NCI-H345 (cell line): ENCODE measurements at places on chromosomes 6 and 20.

DNA sequence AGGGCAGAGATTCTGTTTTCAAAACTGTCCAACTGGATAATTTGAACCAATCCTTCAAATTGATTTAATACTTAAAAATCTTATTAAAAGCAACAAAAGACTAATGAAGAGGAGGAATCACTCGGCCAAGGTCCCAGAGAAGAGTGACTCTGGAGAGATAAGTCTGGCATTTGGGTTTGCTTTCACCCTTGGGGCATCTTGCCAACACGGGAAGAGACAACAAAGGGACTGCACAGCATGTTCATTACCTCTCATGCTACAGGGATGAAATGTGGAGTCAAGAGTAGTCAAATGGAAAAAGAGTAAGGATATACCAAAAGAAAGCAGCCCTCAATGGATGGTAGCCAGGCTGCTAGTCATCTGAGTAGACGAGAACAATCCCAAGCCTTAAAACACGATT lies 68.2 kb downstream of the KHDRBS2 start:
- no peak for DNase-seq

GRCh38 chr6:28566527-28567252 lies 41.0 kb downstream of the GPX5 start:
- DNase-seq = no peak

GRCh38 chr20:37853823-37854375 lies 49.0 kb upstream of the VSTM2L start:
- DNase-seq = no peak

DNA sequence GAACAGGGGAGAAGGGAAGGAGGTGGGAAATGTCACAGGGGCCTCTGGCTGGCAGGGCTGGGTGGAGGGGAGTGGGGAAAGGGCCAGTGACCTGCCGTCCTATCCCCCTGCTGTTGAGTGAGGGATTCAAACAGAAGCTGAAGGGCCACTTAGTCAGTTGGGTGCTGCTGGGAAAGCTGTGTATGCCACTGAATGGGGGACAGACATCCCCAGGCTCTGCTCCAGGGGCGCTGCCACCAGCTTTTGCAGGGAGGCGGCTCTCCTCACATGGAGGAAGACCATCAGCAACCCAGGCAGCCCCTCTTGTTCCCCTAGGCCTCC lies 50.0 kb downstream of the MDGA1 start:
- DNase-seq = no peak

GRCh38 chr6:109456111-109456583 lies 575 bp upstream of the MICAL1 start:
- DNase-seq = no peak

GRCh38 chr6:25922301-25922700 lies 8.2 kb downstream of the SLC17A2 start:
- no peak for DNase-seq

- no peak for DNase-seq
Measured at GRCh38 chr20:63121749-63122405, 94.1 kb downstream of the YTHDF1 start.

DNA sequence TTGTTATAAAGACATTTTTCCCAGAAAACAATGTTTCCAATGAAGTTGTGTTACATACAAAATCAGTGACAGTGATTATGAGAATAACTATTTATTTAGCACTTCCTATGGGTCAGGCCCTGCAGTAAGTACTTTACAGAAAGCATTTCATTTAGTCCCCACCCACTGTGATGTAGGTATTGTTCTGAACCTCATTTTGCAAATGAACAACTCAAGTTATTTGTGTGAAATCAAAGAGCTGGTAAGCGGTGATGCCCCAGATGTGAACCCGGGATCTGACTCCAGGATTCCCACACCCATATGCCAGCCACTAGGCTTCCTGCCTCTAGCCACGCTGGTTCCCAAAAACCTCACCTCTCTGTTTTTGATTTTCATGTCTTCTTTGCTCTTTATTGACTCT lies 30.9 kb downstream of the FAXC start:
- DNase-seq = no peak

- no peak for DNase-seq
Measured at GRCh38 chr6:38843798-38844197, 128.7 kb downstream of the DNAH8 start.

DNA sequence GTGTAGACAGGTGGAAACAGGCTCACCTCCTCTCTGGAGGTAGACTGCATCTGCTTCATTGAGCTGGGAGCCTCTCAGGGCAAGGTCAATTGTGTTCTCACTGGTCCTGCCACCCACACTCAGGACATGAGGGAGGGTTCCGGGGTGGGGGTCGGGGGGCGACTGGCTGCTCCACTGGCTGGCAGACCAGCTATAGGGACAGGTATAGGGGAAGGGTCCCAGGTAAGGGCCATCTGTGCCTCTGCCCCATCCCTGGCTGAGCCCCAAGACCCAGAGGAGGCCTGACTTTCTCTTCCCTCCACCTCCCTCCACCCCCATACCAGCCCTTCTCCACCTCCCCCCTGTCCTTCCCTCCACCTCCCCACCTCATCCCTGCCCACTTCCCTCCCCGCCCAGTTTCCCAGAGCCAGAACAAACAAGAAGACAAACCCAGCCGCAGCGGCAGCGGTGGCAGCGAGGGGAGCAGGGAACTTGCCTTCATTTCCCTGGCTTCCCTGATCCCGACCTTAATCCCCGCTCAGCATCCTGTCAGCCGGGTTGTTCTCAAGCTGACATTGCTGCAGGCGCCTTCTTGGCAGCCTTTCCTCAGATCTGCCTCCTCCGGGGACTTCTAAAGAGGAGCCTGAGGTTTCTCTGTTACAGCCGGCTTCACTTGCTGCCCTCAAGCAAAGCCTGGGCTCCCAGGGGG lies 18.3 kb upstream of the FOXP4 start:
- DNase-seq = peak; percentile 30

DNA sequence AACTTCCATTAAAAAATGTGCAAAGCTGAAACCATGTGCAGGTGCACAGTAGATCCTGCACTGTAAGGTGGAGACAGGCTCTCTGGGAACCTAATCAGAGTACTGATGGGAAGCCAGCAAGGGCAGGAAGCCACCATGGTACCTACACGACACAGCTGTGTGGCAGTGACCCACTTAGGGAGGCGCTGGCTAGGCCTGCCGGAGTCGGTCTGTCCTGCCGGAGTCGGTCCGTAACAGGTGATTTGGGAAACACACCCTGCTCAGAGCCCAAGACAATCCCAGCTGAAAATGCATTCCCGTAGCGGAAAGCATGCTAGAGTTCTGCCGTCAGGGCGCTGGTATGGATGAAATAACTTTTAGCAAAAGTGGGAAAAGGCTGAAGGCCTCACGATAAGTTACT lies 17.2 kb downstream of the TXNDC5 start:
- DNase-seq = no peak

GRCh38 chr6:40953486-40953885 lies 85.5 kb downstream of the UNC5CL start:
- DNase-seq = no peak

- DNase-seq = no peak
Measured at GRCh38 chr6:166655251-166655650, 28.2 kb upstream of the RPS6KA2 start.

GRCh38 chr6:126919947-126920346 lies 198.5 kb upstream of the RSPO3 start:
- DNase-seq = no peak

- no peak for DNase-seq
Measured at GRCh38 chr6:19795211-19795610, 42.0 kb upstream of the ID4 start.

- peak; percentile 93 for DNase-seq
Measured at GRCh38 chr6:19892260-19892659, 55.1 kb downstream of the ID4 start.

GRCh38 chr6:169898788-169899480 lies 147.5 kb downstream of the ERMARD start:
- DNase-seq = no peak

DNA sequence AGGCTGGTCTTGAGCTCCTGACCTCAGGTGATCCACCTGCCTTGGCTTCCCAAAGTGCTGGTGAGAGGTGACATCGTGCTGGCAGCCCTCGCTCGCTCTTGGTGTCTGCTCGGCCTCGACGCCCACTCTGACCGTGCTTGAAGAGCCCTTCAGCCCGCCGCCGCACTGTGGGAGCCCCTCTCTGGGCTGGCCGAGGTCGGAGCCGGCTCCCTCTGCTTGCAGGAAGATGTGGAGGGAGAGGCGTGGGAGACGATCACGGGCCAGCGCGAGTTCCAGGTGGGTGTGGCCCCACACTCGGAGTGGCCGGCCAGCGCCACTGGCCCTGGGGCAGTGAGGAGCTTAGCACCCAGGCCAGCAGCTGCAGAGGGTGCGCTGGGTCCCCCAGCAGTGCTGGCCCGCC lies 48.1 kb downstream of the ZBTB9 start:
- DNase-seq = no peak

GRCh38 chr6:87753131-87753685 lies 51.2 kb upstream of the AKIRIN2 start:
- DNase-seq = no peak

DNA sequence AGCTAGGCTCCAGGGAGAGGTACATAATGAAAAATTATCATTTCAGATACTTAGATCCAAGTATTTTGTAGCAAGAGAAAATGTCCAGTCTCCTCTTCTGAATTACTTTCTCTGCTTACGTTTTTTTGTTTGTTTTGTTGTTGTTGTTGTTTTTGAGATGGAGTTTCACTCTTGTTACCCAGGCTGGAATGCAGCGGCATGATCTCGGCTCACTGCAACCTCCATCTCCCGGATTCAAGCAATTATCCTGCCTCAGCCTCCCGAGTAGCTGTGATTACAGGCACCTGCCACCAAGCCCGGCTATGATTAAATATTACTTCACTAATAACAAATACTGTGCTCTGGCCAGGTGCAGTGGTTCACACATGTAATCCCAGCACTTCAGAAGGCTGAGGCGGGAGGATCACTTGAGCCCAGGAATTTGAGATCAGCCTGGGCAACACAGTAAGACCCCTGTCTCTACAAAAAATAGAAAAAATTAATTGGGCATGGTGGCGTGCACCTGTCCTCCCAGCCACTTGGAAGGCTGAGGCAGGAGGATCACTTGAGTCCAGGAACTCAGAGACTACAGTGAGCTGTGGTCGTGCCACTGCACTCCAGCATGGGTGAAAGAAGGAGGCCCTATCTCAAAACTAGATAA lies 155.0 kb upstream of the JARID2 start:
- DNase-seq = no peak

- DNase-seq = no peak
Measured at GRCh38 chr6:137536104-137536773, 42.0 kb upstream of the OLIG3 start.

DNA sequence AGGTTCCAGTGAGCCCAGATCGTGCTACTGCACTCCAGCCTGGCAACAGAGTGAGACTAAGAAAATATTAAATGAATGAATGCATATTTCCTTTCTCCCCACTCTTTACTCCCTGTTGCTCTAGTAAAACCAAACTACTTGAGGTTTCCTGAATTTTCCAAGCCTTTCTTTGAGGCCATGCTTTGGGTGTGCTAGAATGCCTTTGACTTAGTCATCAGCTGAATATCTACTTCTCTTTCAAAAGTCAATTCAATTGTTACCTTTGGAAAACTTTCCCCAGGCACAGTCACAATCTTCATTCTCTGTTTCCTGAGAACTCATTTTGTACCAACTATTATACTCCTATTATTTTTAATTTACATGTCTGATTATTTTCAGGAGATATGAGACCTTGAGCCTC lies 27.5 kb upstream of the CEP85L start:
- DNase-seq = no peak
